ENCODE measurements at places on chromosomes 4 and X.

DNA sequence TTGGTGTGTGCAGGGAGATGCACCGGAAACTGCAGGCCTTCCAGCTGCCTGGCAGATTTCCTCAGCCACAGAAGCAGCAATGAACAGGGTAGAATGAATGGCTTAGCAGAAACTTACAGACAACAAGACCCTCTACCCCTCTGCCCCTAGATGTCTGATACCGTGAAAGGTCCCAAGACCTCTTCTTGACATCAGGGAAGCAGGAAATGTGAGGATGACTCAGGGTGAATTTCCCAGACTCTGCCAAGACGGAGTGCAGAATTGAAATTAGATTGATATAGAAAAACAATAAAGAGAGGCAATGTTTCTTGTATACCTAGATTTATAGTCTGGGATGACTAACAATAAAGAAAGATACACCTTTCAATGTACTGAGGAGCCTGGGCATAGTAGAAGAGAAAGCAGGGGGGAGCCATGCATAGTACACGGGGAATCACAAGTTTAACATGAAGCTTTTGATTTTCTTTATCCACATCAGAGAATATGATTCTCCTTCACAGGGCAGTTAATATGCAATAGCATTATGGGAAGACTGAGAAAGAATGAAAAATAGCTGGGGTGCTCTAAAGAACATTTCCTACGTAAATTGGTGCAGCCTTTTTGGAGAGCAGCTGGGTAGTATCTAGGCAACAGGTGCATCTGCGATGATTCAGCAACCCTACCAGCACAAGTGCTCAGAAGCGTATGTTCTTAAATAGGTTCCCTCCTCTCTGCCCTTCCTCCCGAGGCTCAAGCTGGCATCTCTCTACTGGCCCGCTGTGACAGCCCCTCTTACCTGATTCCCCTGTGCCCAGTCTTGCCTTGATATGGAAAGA is 18.3 kb upstream of the CXCR3 start:
- DNase-seq, result no peak

GRCh38 chr4:123638834-123639233 is 242.2 kb downstream of the SPRY1 start:
- DNase-seq, result no peak

DNA sequence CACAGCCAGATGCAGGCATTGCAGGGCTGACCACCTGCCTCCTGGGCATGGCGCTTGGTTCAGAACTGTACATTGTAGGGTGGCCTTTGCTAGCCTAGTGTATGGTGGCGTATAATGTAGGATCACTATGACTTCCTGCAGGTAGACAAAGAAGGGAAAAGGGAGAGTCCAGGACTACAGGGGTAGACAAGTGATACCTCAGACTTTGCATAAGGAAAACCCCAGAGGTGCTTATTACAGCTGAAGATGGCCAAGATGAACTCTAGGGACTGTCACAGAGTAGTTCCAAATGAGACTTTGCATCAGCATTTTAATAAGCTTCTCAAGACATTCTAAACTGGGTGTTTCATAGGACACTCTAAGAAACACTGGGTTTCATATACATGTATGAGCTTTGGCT is 116.4 kb upstream of the PUDP start:
- no peak for DNase-seq

GRCh38 chr4:150379454-150379853 is 202.5 kb upstream of the MAB21L2 start:
- no peak for DNase-seq

DNA sequence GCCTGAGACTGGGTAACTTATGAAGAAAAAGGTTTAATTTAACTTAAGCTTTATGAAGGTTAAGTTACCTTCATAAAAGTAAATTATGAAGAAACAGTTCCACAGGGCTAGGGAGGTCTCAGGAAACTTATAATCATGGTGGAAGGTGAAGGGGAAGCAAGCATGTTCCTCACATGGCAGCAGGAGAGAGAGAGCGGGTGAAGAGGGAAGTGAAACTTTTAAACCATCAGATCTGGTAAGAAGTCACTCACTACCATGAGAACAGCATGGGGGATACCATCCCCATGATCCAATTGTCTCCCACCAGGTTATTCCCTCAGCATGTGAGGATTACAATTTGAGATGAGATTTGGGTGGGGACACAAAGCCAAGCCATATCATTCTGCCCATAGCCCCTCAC is 944.7 kb upstream of the NDST4 start:
- no peak for DNase-seq

Measured in activated T-helper 9 cell treated with anti-CD3 and anti-CD28 coated beads, Interleukin-2, amount 50 U/mL, for 16 hours (primary cell).